Activated CD4-positive, alpha-beta T cell treated with anti-CD3 and anti-CD28 coated beads for 1 hour (primary cell): ENCODE measurements at places on chromosomes 2 and 18.

GRCh38 chr18:10590412-10590811 is 64.6 kb downstream of the NAPG start:
- no peak for DNase-seq

DNA sequence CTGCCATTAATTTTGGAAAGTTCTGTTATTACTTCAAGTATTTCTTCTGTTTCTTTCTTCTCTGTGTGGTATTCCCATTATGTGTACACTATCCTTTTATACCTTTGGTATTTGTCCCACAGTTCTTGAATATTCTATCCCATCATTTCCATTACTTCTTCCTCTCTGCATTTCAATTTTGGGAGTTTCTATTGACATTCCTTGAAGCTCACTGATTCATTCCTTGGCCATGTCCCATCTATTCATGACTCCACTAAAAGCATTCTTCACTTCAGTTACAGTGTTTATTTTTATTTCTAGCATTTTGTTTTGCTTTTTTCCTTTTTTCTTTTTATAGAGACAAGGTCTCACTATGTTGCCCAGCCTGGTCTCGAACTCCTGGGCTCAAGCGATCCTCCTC is 30.3 kb downstream of the PROC start:
- DNase-seq, result no peak

GRCh38 chr2:232361646-232362045 is 16.9 kb upstream of the ALPP start:
- no peak for DNase-seq

DNA sequence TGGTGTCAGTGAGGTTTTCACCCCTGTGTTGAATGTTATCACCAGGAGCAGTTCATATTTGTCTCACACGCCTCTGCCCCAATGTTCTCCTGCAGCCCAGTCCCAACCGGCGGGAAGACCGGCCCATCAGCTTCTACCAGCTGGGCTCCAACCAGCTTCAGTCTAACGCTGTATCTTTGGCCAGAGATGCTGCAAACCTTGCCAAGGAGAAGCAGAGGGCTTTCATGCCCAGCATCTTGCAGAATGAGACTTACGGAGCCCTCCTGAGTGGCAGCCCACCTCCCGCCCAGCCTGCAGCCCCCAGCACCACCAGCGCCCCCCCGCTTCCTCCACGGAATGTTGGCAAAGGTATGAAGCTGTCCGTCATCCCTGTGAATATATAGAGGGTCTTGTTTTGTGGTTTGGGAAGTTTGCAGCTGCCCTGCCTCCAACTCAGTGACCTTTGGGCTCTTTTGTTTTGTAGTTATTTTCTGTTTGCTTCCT is 35.1 kb downstream of the ITGB1BP1 start:
- DNase-seq, result no peak

GRCh38 chr2:112644155-112644932 is 1.4 kb upstream of the SLC20A1 start:
- DNase-seq, result no peak

DNA sequence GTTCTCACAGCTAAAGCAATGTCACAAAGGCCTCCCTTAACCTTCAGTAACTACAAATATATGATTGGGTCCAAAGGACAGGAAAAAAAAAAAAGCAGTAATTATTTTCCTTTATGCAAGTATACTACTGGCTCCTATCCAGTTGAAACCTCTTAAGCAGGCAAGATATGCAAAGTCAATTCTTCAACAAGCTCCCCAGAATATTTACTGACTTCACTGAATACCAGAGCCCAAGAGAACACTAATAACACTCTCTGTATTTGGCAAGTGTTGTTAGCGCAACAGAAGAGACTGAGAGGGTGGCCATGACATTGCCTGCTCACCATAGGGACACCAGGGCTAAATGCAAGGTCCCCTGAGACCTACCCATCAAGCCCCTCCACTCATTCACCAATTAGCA is 74.5 kb downstream of the AP1S3 start:
- DNase-seq, result no peak

- DNase-seq, result no peak
Observed at GRCh38 chr2:85243101-85244072, 84.4 kb downstream of the TGOLN2 start.

DNA sequence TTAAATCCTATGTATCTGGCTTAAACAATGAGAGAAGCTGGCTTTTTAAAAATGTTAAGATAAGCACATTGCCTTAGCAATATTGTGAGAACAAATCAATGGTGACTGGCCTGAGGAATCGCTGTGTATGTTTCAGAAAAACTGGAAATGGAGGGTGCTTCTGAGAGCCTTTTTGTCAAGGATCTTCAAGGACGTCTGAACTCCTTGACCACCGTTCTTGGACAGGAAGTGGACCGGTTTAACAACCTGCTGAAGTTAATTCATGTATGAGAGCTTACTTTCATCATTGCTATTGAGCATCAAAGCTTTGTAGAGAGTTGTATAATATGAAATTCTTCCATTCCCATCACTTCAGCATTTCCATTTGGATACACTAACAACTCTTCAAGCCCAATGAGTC is 72.6 kb downstream of the TRABD2A start:
- DNase-seq, result no peak

DNA sequence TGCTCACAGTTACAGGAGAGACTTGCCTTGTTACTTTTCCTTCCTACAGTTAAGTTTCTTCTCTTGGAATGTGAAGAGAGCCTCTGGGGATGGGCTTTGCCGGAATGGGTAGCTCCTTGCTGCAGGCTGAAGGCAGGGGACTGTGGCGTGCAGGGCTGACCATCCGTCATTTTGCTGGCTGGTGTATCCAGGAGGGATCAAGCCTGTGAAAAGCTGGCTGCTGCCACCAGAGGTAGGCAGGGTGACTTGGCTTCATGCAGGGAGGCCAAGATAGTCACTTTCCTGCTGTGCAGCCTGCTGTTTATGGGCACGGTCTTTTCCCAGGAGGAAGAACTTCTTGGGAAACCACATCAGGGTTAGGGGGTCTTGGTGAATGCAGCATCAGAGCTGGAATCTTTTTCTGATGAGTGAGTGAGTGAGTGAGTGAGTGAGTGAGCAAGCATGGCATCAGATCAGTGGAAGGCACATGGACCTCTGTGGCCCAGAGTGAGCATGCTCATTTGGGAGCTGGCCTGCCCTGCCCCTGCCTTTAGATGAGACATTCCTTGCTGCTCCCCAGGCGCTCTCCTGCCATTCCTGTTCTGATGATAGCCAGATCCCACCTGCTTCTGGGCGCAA is 33.0 kb downstream of the FHOD3 start:
- DNase-seq, result no peak

GRCh38 chr18:23433360-23433759 is 19.7 kb upstream of the RIOK3 start:
- no peak for DNase-seq

DNA sequence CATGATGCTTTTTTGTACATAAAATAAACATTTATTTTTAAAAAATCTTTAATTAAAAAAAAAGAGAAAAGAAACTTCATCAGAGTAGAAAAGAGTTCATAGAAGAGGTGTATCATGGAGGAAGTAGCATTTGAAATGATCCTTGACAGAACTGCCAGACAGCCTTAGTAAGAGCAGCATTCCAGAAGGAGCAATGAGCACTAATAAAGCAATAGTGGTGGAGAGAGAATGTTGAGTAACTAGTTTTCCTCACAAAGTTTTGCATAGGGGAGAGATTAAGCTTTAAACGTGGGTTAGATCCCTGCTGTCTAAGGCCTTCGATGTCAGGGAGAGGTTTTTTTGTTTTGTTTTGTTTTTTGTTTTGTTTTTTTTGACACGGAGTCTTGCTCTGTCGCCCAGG is 29.8 kb upstream of the METTL21A start:
- no peak for DNase-seq

DNA sequence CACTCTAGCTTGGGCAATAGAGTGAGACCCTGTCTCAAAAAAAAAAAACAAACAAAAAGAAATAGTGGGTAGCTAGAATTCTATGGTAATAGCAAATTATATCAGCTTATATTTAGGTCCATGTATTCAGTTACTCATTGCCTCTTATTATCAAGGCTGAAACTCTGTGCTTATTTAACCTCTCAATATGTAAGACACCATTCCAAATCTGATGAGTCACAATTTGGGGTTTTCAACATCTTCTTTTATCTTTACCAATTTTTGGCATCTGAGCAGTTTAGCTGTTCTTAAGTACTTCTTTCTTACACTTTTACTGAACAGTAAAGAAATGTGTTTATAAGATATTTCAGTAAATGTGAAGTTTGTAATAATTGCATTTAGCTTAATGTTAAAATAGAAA is 69.3 kb downstream of the TTC27 start:
- no peak for DNase-seq

GRCh38 chr2:64672708-64673107 is 19.0 kb upstream of the SERTAD2 start:
- DNase-seq, result no peak

DNA sequence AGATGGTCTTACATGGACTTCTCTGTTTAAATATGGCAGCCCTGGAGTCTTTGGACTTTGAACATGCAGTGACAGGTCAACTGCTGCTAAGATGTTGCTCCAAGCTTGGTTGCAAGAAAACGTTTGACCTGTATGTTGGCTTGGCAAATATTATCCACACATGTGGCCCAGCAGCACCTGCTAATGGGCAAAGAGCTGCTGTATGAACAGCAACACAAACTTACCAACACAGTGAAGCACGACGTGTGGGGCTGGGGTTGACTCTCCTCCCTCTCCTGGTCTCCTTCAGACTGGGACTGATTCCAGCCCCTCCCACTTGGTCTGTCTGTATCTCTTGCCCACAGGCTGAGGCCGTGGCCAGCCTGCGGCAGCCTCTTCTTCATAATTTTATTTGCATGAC is 3.8 kb downstream of the KCNE4 start:
- no peak for DNase-seq

DNA sequence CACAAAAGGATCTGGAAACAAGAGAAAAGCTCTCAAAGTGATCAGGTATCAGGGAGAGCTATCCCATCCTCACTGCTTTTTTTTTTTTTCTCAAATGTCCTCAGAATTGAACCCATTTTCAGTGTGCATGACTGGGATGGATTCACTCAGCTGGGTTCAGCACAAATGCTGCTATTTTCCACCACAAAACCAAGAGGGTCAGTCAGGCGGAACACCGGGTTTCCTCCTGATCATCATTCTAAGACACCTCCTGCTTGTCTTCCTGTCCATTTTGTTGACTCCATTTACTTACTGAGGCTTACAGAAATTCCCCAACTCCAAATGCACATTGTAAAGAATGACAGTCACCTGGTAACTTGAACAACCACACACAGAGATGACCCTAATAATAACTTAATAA is 39.9 kb downstream of the CYRIA start:
- no peak for DNase-seq

DNA sequence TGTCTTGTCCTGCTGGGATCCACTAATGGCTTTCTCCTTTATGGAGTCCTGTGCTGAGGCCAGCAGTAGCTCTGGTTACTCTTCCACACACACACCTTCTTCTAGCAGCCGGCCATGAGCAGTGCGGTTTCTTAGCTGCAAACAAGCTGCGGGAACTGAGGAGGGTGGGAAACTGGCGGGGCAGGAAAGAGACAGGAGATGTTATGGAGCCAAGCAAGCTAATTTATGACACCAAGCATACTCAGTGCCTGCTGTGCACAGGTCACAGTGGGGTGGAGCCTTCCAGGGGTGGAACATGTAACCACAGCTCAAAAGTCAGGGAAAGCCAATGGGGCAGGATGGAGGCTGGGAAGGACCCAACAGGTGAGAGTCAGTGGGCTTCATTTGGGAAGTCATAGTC is 180.8 kb downstream of the FAM210A start:
- DNase-seq, result no peak

DNA sequence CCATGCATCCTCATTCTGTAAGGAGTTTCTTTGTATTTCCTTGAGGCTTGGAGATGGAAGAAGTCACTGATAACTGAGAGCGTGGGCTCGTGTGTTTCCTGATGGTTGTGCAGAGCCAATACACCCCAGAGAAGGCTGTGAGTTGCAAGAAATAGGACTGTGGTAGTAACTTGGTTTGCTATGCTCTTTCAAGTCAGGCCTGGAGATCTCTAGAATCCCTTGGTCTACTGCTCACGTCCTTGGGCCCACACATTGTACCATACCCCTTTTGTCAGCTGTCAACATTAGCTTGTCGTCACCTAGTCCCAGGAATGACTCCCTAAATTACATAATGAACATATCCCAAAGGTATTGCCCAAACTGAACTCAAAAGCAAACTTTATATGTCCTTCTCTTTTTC is 238.3 kb upstream of the REV1 start:
- DNase-seq, result no peak
